ENCODE measurements at places on chromosomes 12 and 14. TPM values are rescaled to one million over a fixed set of nuclear protein-coding genes. Genes with fewer than 3 reads are reported as not detected.

DNA sequence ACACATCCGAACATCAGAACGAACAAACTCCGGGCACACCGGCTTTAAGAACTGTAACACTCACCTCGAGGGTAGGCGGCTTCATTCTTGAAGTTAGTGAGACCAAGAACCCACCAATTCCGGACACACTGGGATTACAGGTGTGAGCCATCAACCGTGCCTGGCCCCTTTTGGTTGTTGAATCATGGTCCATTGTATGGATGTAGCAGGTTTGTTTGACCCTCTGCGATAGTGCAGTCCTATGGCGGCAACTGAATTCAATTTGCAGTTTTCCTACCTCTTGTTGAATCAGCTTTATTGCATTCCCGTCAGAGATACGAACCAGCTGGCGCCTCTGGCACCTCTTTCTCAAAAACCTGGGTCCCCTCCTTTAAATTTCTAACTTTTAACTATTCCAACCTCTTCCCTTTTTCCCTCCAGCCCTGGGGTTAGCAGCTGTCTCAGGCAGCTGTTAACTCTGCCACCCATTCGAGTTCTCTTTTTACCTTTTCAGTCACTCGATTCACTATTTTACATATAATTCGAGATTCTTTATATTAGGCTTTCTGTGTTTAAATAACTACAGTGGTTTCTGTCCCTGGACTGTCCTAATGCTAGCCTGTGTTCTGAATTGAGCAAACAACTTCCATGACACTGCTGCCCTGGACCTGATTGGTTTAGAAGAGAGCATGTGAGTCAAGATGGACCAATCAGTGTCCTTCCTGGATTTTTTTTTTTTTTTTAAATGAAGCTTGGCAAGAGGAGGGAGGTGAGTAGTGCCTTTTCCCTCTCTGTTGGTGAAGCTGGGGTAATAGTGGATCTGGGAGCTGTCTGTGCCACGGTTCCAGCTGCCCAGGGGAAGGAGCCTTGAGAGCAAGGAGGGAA, 261.5 kb downstream of the PCNX1 start:
- H3K36me3 ChIP-seq, result no peaks in the 10 kb centered on the region
- DNase-seq, result no peak
- no peaks in the 10 kb centered on the region for H3K4me1 ChIP-seq
- 0 out of 2 replicates have a peak, but pooled peaks cover 2% of the 10 kb centered on the region for H3K27me3 ChIP-seq

DNA sequence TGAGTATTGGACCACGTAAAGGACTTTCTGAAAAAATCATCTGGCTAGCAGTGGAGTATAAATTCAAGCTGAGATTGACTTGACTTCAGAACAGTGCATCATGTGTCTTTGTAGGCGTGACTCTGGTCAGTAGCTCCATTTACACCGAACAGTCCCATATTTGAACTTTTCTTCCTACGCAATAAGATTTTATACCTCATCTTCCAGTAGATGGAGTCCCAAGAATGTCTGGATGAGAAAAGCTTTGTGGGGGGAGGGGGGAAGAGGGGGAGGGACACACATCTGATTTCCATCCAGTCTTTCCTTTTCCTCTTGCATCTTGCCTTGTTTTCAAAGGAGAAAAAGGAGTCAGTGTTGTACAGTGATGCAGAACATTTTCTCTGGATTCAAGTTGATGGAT, 241.0 kb downstream of the EMP1 start:
- DNase-seq, result no peak
- H3K36me3 ChIP-seq, result no peaks in the 10 kb centered on the region
- H3K4me1 ChIP-seq, result no peaks in the 10 kb centered on the region

DNA sequence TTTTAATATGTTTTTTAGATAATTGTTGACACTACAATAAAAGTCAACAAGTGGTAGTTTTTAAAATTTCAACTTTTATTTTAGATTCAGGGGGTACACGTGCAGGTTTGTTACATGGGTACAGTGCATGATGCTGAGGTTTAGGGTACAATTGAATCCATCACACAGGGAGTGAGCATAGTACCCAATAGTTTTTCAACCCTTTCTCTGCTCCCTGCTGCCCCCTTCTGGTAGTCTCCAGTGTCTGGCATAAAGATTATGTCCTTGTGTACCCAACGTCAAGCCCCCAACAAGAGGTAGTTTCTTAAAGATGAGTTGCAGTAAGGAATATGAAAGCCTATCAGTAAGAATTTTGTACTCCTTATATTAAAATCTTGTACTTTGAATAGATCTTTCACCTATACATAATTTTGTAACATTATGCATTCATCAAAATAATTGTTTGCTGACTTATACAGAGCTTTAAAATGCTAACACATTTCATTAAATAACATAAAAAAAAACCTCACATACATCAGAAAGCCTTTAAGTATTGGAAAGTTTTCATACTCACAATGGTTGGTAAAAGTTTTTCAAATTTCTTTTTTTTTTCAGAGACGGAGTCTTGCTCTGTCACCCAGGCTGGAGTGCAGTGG, 5.4 kb upstream of the RALGAPA1 start:
- DNase-seq, result no peak
- no peaks in the 10 kb centered on the region for H3K27me3 ChIP-seq
- no peaks in the 10 kb centered on the region for H3K4me1 ChIP-seq
- H3K27ac ChIP-seq, result no peak overlapping the region
- no peak overlapping the region for H3K4me3 ChIP-seq
- H3K36me3 ChIP-seq, result no peaks in the 10 kb centered on the region

DNA sequence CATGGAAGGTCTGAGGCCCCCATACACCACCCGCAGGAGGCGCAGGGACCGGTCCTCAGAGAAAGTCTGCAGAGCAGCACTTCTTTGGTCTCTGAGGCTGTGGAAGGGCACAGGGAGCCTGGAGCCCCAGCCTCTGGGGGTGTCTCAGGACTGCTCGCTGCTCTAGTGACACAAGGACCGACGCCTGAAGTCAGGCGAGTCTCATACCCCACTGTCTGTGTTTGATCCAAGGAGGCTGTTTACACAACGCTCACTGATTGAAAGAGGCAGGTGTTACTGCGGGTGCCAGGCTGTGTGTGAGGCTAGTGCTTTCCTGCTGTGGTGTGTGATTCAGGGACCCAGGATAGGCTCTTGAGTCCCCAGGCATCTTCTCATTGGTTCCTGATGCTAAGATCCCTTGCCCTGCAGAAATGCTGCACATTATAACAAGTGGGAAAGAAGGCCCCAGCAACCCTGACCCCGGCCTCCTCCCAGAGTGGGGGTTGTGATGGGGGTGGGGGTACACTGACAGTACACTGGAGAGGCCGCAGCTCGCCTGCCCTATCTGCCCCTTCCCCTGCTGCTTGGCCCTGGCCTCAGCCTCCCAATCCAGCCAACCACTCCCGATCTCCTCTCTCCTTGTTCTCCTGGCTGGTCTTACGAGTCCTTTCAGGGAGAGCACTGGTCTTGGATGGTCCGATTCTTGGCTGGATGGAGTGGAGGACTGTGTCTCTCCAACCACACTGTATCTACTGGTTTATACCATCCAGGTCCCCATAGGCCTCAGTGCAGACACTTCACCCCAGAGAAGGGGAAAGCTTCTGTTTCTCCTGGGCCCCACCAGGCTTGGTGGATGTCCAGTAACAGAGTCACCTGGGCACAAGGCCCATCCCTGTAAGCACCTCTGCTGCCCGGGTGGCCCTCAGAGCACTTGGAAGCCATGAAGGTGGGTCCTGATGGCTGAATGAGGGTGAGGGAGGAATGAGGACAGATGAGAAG, 6.6 kb downstream of the CACNA2D4 start:
- H3K4me3 ChIP-seq, result no peak overlapping the region
- H3K4me1 ChIP-seq, result no peaks in the 10 kb centered on the region
- no peaks in the 10 kb centered on the region for H3K36me3 ChIP-seq
- no peaks in the 10 kb centered on the region for H3K27me3 ChIP-seq
- no peak overlapping the region for H3K27ac ChIP-seq
- DNase-seq, result no peak

AGAP2 gene
- total RNA-seq, result 0.49 TPM

DNA sequence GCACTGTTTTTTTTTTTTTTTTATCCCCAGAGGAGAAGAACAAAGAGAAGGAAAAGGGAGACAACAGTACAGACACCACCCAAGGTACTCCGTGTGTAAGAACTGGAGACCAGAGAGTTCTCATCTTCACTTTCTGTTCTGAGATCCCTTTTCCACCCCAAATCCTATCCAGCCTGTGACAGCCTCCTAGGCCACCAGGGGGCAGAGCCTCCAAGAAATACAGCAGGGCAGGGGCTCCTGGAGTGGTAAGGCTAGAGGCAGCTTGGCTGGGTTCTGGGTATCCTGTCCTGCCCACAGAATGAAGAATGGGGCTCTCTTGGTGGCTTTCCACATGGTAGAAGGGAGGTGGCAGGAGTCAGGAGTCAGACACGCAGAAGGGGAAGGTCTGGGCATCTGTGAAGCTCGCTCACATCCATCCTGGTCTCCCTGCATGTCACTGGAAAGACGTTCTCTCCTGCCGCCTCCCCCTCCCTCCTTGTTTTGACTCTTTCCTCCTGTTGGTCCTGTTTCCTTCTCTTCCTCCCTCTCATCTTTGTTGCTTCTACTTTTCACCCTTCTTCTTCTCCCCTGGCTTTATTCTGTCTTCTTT, 12.0 kb downstream of the CLSTN3 start:
- no peaks in the 10 kb centered on the region for H3K36me3 ChIP-seq
- DNase-seq, result peak; percentile 18
- H3K27me3 ChIP-seq, result no peaks in the 10 kb centered on the region
- H3K27ac ChIP-seq, result no peak overlapping the region
- no peak overlapping the region for H3K4me3 ChIP-seq

DNA sequence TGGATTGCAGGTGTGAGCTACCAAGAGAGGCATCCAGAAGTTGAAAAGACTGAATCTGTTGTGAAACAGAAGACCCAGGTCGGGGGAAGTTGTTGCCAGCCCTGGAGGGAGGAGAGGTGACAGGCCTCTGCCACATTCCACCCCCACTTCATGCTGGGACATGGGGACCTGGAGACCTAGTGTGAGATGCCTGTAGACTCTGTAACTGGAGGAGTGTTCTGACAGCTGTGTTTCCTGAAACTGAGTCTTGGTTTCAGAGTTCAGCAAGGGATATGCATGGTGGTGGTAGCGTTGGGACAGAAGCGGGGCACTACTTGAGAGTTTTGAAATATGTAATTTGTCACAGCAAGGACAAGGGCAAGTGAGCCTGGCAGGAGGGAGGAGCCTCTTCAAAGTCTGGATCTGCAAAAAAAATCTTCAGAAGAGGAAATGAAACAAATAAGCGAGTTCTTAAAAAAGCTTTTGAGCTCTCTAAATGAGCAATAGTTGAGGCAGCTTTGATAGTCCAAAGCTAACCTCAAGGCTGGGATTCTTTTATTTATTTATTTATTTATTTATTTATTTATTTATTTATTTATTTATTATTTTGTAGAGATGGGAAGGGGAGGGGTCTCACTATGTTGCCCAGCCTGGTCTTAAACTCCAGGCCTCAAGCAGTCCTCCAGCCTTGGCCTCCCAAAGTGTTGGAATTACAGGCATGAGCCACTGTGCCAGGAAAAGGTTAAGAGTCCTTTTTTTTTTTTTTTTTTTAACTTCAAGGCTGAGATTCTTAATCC, 58.9 kb upstream of the EEA1 start:
- H3K27me3 ChIP-seq, result no peaks in the 10 kb centered on the region
- no peak for DNase-seq
- no peaks in the 10 kb centered on the region for H3K36me3 ChIP-seq

- no peaks in the 10 kb centered on the region for H3K27me3 ChIP-seq
- H3K4me3 ChIP-seq, result no peak overlapping the region
- no peaks in the 10 kb centered on the region for H3K36me3 ChIP-seq
- H3K4me1 ChIP-seq, result no peaks in the 10 kb centered on the region
- no peak for DNase-seq
- no peak overlapping the region for H3K27ac ChIP-seq
These were observed 110.4 kb downstream of the ETV6 start for GRCh38 chr12:11759899-11760298.

DNA sequence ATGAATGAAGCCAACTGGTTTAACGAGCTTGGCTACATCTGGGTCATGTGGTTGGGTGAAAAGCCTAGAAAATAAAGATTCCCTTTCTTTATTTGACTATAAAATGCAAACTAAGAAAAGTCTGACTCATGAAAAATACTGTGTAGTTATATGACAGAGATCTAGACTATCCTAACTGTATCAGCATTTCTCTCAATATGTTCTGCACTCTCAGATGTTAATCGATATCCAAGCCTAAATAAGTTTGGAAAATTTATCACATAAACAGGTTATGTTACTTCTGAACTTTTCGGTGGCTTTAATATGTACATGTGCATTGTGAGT, 133.1 kb downstream of the DAAM1 start:
- H3K4me3 ChIP-seq, result no peak overlapping the region
- no peak overlapping the region for H3K27ac ChIP-seq
- no peaks in the 10 kb centered on the region for H3K4me1 ChIP-seq
- no peaks in the 10 kb centered on the region for H3K36me3 ChIP-seq
- no peaks in the 10 kb centered on the region for H3K27me3 ChIP-seq

- no peaks in the 10 kb centered on the region for H3K4me1 ChIP-seq
- no peaks in the 10 kb centered on the region for H3K36me3 ChIP-seq
- no peak overlapping the region for H3K27ac ChIP-seq
- H3K4me3 ChIP-seq, result no peak overlapping the region
- H3K27me3 ChIP-seq, result no peaks in the 10 kb centered on the region
These were observed 173.7 kb downstream of the CAND1 start for GRCh38 chr12:67442896-67443295.

DNA sequence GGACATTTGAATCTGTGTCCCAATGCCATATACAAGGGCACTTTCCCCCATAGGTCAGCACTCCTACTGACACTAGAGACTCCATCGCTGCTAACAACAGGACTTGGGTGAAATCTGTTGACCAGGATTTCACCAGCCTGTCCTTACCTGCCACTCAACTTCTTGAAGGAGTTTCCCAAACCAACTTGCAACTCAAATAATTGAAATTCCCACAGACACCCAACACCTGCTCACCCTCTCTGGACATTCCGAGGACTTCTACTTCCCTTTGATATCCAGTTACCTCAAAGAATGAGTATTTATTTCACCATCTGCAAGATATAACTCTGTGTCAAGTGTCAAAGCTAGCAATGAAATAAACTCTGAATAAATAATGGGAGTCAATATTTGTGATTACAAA, 44.6 kb downstream of the LLPH start:
- peak overlapping the region; percentile 69 for H3K27ac ChIP-seq
- H3K4me1 ChIP-seq, result peaks cover 10% of the 10 kb centered on the region
- no peaks in the 10 kb centered on the region for H3K36me3 ChIP-seq
- no peaks in the 10 kb centered on the region for H3K27me3 ChIP-seq
- H3K4me3 ChIP-seq, result no peak overlapping the region

DNA sequence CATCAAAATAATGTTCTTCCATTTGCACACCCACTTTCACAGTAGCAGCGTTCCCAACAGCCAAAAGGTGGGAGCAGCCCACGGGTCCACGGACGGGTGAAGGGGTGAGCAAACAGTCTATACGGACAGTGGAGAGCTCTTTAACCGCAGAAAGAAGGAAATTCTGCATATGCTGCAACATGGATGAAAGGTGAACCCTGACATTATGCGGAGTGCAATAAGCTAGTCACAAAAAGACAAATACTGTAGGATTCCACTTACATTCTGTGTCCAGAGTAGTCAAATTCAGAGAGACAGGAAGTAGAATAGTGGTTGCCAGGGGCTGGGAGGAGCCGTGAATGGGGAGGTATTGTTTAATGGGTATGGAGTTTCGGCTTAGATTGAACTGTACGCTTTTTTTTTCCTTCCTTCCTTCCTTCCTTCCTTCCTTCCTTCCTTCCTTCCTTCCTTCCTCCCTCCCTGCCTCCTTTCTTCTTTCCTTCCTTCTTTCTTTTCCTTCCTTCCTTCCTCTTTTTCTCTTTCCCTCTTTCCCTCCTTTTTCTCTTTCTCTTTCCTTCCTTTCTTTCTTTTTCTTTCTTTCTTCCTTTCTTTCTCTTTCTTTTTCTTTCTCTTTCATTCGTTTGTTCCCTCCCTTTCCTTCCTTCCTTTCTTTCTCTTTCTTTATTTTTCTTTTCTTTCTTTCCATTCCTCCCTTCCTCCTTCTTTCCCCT, 15.8 kb upstream of the ANKRD9 start:
- H3K4me1 ChIP-seq, result peaks cover 13% of the 10 kb centered on the region
- H3K36me3 ChIP-seq, result no peaks in the 10 kb centered on the region
